Gastrocnemius medialis (tissue), 4 donors: ENCODE measurements at places on chromosomes 1 and 21.

GRCh38 chr21:42406201-42406621 lies 2.5 kb downstream of the UBASH3A start:
- DNase-seq = no peak

DNA sequence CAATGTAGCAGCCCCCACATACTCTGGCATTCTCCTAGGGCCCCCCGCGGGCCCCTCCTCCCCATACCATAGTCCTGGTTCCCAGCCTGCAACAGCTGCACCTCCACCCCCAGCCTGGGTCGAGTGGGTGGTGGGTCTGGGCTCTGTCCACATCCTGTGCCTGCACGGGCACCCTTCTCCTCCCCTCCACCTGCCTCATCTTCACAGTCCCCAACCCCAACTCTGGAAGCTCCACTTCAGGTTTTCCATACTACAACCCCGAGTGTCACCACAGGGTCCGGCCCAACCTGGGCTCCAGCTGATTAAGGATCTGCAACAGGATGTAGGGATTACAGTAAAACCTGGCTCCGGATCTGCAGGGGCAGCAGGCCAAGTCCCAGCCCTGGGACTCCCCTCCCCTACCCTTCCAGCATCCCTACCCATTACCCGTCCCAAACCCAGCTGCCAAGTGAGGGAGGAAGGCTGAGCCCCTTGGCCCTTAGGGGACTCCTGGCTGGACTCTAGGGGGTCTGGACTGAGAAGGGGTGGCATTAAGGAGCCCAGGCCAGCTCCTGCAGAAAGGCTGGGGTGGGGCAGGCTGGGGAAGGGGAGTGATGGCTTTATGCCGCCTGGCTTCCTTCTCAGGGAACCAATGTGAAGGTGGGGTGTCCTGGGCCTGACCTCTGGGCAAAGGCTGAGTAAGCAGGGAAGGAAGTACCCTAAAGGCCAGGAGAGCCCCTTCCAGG lies 116.8 kb downstream of the CASZ1 start:
- DNase-seq = no peak

DNA sequence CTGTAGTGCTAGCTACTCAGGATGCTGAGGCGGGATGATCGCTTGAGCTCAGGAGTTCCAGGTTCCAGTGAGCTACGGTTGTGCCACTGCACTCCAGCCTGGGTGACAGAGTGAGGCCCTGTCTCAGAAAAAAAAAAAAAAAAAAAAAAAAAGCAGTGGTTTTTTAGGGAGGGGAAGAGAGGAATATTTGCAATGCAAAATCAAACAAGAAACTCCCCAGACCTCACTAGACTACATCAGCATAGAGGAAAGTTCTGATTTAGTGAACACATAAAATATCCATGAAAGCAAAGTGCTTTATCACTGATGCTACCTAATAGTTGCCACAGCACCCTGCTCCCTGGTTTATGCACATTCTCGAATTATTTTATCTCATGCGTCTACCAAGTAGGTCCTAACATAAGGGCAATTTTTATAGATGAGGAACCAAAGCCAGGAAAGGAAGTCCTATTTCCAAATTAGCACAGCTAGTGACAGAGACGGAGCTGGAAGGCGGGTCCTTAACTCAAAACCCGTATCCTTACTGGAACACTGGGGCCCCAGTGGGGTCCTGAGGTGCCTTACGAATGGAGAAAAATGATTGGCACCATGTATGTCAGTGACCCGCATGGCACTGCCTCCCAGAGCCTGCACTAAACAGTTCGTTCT lies 50.7 kb upstream of the GPR157 start:
- DNase-seq = no peak

- DNase-seq = no peak
Observed at GRCh38 chr21:37455504-37455911, 88.9 kb downstream of the DYRK1A start.

- no peak for DNase-seq
Observed at GRCh38 chr1:185500001-185500626, 183.1 kb upstream of the IVNS1ABP start.

DNA sequence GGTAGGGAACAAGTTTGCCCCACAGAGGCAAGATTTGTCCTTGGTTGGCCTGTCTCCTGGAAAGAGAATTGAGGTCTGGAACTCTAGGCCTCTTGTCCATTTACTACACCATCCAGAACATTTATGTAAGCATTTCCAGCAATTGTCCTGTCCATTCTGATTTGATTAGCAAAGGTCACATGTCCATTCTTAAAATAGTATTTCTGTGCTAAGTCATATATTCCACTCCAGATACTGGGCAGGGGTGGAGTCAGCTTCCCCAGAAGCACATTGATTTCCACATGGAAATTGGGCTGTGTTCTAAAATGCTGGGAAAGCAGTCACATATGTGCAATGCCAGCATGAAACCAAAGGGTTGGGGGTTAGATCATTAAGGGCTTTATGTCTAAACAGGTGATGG lies 21.5 kb upstream of the FMN2 start:
- no peak for DNase-seq

DNA sequence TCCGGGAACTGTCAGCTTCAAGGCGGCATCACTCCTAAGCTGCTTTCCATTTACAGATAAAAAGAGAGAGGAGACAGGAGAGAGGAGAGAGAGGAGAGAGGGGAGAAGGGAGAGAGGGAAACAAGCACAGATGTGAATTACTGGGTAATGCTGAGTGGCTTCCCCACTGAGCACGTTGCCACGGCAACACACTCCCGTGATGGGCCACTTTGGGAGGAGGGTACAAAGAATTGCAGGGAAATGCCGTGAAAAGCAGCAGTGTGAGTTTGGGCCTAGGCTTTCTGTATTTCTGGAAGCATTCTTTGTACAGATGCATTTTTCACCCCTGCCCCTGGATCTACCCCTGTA lies 128.0 kb upstream of the IRF2BP2 start:
- DNase-seq = no peak

GRCh38 chr1:170461291-170461747 lies 70.6 kb upstream of the GORAB start:
- DNase-seq = no peak

GRCh38 chr1:58573705-58574591 lies 3.1 kb downstream of the TACSTD2 start:
- DNase-seq = no peak

DNA sequence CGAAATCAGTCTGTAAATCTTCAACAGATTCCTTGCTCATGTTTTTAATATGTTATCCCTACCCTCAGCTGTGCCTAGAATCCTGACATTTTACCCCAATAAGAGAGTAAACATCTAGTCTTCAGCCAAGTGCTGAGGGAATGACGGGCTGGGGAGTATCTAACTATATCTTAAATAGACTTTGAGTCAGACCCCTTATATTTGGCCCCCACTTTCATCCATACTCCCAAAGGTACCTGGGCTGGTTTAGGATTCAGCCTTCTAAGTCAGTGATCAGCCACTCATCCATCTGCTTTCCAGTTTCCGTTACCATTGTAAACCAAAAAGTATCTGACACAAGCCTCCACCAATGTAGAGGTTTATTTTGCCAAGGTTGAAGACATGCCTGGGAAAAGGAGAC lies 36.1 kb upstream of the CNIH3 start:
- no peak for DNase-seq

DNA sequence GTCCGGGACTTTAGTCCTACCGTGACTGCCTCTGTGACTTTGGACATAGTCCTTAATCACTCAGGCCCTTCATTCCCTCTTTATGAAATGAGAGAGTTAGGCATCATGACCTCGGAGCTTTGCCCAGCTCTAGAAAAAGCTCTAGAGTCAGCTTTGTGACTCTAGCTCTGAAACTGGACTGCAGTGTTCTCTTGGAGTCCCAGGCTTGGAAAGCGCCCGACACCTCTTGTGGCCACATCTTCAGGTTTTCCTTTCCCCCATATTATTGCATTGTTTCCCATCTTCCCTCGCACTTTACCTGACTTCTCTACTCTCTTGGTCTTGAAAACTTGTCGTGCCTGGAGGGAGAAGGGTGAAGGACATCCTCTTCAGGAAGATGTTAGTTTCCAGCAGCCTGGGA lies 12.5 kb upstream of the AMIGO1 start:
- no peak for DNase-seq

GRCh38 chr1:21491488-21492355 lies 17.5 kb upstream of the ALPL start:
- no peak for DNase-seq

GRCh38 chr1:214164173-214164572 lies 116.8 kb upstream of the SMYD2 start:
- no peak for DNase-seq

- DNase-seq = no peak
Observed at GRCh38 chr1:1286313-1287261, 6.4 kb downstream of the SCNN1D start.

DNA sequence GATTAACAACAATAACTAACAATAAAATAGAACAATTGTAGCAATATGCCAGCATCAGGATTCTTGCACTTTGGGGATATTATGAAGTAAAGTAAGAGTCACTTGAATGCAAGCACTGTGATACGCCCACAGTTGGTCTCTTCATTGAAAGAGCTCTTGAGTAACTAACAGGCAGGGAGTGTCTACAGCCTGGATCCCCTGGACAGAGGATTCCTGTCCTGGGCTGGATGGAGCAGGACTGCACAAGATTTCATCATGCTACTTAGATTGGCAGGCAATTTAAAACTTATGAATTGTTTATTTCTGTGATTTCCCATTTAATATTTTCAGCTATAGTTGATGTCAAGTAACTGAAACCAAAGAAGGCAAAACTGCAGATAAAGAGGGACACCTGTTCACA lies 13.7 kb upstream of the KRTAP19-5 start:
- DNase-seq = no peak

- DNase-seq = no peak
Observed at GRCh38 chr1:75136195-75136815, 2.1 kb downstream of the LHX8 start.

GRCh38 chr1:234856845-234857245 lies 246.9 kb upstream of the IRF2BP2 start:
- DNase-seq = no peak

- DNase-seq = no peak
Observed at GRCh38 chr1:47593598-47594285, 155.9 kb downstream of the FOXD2 start.

GRCh38 chr21:44530221-44530902 lies 9.6 kb downstream of the KRTAP10-1 start:
- no peak for DNase-seq

- DNase-seq = no peak
Observed at GRCh38 chr1:34640654-34641401, 114.0 kb upstream of the GJB5 start.

DNA sequence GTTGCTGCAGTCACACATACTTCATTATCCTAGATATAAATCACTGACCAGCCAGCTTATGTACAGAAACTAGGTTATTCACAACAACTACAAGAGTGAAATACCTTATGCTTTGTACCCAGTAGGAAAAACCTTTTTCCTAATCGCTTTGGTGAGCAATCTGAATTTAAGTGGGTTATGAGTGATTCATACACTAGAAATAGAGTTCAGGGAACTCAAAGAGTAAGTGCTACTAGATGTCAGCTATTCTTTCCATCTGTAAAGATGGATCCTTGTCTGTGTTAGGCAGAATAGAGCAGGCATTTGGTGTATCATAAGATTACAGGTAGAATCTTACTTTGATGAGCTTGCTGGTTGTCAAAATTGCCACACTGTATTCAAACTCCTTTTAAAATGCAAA lies 101.9 kb downstream of the ZNF644 start:
- DNase-seq = no peak

DNA sequence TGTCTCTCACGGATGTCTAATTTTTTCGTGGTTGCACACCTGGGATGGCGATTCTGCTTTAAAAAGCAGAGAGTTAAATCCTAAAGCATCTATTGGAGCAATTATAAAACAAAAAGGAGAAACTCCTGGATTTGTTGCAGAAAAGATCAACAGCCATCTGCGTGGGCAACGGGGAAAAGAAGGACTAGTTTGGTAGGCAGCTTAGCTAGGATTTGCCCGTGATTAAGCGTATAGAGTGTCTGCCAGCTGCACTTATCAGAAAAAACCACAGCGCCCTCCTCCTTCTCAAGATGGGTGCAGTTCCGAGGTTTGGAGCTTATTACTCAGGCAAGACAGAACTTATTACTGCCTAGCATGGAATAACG lies 526 bp upstream of the SLC25A24 start:
- peak; percentile 58 for DNase-seq

GRCh38 chr1:18009055-18009454 lies 98.5 kb upstream of the IGSF21 start:
- no peak for DNase-seq

DNA sequence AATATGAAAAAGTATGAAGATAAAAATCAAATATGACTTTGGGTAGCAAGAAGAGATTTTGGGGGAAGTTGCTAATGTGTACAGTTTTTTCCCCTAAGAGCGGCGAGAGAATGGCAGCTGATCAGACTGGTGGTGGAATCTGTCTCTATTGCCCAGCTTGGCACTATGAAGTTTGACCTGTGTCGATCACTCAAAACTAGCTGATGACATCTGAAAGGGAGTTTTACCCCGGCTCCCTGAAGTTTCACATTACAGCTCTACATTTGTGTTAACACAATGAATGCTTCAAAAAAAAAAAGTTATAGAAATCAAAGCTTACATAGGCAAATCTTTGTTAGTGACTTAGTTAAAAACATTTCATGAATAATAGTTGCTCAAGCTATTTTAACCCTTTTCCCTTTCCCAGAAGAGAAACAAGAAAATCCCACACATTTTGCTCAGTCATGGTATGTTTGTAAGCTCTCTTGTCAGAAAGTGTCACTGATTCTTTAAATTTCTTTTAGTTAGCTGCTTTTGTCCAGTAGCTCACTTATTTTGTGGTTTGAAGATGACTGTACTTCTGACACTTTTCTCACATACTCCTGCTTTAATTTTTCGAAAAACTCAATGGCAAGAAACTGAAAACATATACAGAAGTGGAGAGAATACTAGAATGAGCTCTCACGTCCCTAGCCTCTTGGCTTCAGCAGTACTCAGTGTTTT lies 41.3 kb downstream of the DYRK1A start:
- DNase-seq = no peak

GRCh38 chr1:202659974-202660373 lies 50.3 kb downstream of the SYT2 start:
- no peak for DNase-seq

DNA sequence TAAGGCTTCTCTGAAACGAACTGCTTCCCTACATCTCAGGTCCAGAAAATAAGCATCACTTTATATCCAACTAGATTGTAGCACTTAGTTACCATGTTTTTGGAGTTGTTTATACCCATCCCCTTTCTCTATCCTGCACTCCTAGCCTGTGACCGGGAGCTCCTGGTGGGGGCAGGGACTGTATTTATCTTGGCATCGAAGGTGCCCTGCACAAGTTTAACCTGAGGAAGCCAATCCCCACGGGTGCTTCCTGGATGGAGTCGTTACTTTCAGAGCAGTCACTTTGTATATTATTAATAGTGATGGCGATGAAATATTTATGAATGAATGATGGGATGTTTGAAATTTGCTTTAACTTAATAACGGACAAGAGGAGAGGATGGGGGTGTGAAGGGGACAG lies 73.9 kb downstream of the KLHDC7A start:
- no peak for DNase-seq

DNA sequence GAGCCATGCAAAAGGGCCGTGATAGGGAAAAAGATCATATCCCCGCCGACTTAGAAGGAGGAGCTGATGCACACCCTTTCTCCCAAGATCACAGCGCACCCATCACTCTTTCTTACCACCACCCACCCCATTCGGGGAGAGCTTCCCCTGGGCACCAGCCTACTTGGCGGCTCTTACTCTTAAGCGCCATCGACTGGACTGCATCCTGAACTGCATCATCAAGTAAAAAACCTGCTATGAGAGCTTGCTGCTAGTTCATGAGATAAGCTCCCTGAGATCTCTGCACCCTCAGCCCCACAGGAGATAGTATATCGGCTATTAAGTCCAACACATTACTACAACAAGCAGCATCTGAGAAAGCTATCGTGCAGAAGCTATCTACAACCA lies 125.1 kb downstream of the BARHL2 start:
- DNase-seq = no peak
